ENCODE measurements at places on chromosomes 2 and 18. TPM values are rescaled to one million over a fixed set of nuclear protein-coding genes. Genes with fewer than 3 reads are reported as not detected.

CHAC2 gene
- total RNA-seq, result 14.1 TPM

RTP5 gene
- not detected for total RNA-seq

ATL2 gene
- total RNA-seq, result 73.7 TPM

NRP2 gene
- total RNA-seq, result 45.5 TPM

PTGR3 gene
- total RNA-seq, result 12.8 TPM

GPR45 gene
- total RNA-seq, result not detected

CGREF1 gene
- 19.0 TPM for total RNA-seq

UGT1A4 gene
- total RNA-seq, result not detected

SULT1C4 gene
- not detected for total RNA-seq

EFR3B gene
- total RNA-seq, result 0.45 TPM

GPR39 gene
- 4.0 TPM for total RNA-seq

MAPRE3 gene
- total RNA-seq, result 8.4 TPM

CLASP1 gene
- 31.5 TPM for total RNA-seq

HOXD10 gene
- total RNA-seq, result 0.80 TPM

UPP2 gene
- not detected for total RNA-seq
